ENCODE measurements at places on chromosomes 16 and 17.

GRCh38 chr17:83057793-83058265 is 21.6 kb upstream of the METRNL start:
- DNase-seq, result no peak

- no peak for DNase-seq
Observed at GRCh38 chr16:73848993-73849392, 447.6 kb upstream of the PSMD7 start.

- DNase-seq, result no peak
Observed at GRCh38 chr17:20934288-20934687, 108.5 kb downstream of the USP22 start.

DNA sequence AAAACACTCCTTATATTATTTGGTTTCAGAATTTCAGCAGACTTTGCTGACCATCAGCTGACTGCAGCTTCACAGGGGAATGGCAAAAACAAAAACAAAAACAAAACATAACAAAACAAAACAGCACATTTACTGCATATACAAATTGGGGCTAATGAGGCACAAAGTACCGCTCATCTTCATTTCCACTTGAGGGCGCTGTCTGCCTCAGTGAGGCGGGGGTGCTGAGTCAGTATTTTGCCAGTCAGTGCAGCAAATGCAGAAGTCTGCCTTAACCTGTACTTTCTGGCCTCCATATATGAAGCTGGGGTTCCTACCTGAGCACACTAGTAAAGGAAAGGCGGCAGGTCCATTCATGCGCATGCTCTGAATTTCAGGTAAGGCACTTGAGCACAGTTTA is 13.5 kb upstream of the DYNLRB2 start:
- DNase-seq, result no peak

GRCh38 chr16:4610011-4611005 is 4.4 kb downstream of the UBALD1 start:
- DNase-seq, result no peak

DNA sequence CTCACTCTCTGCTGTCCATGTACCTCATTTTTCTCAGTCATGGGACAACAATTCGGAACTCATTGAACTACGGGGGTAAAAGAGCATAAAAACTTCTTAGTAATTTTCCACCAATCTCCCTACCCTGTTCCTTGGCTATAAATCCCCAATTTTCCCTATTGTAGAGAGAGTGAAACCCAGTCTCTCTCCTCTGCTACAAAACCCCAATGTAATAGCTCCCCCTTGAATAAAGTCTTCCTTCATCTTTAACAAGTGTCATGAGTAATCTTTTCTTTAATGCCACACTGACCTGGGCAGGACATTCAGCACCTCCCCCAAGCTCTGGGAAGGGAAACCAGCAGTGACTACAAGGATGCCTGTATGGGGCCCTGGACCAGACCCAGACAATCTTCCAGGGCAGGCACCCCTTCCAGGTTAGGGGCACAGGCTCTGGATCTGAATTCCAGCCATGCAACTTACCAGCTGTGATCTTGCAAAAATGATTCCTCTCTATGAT is 10.2 kb upstream of the EIF1 start:
- DNase-seq, result no peak

DNA sequence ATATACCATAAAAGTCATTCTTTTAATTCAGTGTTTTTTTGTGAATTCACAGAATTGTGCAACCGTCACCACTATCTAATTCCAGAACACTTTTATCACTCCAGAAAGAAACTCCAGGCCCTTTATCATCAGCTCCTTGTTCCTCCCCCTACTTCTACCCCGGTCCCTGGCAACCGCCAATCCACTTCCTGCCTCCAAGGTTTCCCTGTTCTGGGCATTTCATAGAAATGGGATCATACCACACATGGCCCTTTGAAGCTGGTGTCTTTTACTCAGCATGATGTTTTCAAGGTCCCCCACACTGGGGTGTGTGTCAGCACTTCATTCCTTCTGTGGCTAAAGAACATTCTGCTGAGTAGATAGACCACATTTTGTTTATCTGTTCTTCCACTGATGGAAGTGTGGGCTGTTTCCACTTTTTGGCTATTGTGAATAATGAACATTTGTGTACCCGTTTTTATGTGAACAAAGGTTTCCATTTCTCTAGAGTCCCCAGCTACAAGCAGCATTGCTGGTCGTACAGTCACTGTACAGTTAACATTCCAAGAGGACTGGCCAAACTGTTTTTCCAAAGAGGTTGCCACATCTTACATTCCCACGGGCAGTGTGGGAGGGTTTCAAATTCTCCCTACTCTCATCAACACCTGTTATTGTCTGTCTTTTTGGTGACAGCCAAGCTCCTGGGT is 75.8 kb upstream of the ZNF469 start:
- DNase-seq, result no peak

DNA sequence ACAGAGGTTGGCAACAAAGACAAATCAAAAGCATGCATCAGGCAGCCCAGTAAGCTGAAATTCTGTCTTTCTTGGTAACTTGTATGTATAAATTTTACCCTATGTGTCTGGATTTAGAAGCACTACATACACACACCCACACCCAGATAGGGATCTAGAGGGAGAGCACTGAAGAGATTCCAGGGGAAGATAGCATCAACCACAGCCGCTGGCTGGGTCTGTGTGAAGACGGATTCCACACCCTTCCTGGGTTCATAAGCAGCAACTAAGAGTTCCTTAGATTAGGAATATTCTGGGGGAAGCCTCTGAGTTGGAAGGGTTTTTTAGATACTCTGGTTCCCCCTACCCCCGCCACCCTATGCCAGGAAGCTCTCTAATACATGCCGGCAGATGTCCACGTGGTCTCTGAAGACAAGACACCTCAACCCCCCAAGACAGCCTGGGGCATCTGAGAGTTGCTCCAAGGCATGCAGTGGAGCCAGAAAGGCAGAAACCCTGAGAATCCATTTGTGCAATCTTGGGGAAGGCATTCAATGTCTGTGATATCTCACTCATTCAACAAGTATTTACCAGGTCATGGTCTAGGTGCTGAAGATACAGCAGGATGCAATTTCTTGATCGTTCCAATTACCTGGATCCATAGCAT is 86.4 kb downstream of the NOG start:
- DNase-seq, result no peak

DNA sequence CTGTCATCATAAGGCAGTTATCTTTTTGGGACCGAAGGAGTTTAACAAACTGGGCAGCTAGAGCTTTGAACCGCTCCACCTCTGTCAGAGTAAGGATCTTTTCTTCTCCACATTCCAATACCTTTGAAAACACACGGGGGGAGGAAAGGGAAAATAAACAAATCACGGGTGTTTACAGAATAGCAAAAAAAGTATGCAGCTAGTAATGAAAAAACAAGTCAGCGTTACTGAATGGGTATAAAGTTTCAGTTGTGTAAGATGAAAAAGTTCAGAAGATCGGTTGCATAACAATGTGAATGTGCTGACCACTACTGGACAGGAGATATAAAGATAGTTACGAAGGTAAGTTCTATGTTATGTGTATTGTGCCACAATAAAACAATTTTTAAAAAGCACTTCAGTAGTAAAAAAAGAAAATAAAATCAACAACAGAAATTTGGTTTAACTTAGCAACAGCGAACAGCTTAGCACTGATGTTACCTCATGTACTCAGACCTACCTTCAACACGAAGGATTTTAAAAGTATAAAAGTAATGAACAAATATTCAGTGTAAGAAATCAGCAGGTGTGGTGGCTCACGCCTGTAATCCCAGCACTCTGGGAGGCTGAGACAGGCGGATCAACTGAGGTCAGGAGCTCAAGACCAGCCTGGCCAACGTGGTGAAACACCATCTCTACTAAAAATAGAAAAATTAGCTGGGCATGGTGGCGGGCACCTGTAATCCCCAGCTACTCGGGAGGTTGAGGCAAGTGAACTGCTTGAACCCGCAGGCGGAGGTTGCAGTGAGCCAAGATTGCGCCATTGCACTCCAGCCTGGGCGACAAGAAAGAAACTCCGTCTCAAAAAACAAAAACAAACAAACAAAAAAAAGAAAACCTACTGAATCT is 34.3 kb downstream of the MARF1 start:
- no peak for DNase-seq

DNA sequence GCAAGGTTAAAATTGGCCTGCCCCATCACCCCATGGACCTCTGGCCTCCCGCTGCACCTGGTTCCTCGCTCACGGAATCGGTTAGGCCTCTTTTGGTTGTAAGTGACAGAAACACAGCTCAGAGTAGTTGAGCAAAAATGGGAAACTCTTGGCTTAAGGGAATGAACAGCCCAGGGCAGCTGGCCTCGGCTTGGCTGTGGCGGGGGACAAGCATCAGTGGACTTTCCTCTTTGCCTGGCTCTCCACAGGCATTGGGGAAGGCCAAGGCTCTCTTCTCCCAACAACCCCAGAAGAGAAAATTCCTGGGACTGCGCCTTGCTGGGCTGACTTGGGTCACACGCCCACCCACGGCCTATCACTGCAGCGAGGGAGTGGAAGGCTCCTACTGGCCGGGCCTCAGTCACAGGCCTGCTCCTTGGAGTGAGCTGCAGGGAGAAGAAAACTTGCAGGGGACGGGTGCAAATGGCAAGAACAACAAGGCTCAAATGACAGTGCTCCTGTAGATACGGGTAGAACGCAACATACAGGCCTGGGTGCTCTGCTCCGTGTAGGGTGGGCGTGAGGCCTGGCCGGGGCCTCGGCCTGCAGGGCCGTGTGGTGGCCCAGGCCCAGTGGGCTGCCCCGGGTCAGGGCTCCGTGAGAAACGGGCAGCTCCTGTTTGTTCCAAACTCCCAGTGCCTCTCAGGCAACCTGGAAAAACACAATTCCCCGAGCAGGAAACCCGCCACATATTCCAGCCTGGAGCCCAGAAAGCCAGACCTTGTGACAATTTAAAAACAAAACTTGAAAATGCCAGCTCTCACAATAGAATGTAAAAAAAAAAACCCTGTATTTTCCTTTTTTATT is 25.0 kb upstream of the ATP2A3 start:
- no peak for DNase-seq

- no peak for DNase-seq
Observed at GRCh38 chr17:20091174-20092029, 82.2 kb downstream of the SPECC1 start.

GRCh38 chr16:15032547-15033308 is 23.1 kb downstream of the NTAN1 start:
- DNase-seq, result no peak

DNA sequence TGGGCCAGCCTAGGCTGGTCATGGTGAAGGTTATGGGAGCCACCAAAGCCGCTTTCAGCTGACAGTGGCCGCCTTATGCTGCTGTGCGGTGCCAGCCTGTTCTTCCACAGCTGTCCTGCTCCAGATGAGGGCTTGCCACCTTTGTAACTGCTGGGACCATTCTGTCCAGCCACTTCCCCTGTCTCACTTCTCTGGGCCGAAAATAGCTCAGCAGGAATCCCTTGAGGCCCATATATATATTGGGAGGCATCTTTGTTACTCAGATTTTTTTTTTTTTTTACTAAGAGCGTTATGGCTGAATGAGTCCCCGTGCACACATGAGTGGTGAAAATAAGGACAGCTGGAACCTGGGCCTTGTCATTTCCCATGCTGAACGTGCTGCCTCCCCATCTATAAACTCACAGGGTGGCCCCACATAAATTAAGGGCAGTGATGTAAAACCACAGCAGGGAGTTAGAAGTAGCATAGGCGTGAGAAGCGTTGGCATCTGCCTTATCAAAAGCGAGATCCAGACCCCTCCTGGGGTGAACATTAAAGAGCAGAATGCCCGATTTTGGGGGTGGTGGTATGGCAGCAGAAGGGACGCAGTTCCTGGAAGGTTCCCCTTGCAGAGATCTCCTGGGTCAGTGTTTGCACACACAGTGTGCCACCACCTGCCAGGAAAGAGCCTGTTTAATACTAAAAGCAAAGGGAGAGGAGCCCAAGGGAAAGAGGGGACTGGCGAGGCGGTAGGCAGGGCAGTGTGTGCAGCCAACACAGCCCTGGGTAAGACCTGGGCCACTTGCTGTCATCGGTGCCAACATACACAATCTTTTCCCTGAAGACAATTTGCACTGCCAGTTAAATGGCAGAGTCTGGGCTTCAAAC is 57.8 kb downstream of the USP43 start:
- DNase-seq, result no peak

DNA sequence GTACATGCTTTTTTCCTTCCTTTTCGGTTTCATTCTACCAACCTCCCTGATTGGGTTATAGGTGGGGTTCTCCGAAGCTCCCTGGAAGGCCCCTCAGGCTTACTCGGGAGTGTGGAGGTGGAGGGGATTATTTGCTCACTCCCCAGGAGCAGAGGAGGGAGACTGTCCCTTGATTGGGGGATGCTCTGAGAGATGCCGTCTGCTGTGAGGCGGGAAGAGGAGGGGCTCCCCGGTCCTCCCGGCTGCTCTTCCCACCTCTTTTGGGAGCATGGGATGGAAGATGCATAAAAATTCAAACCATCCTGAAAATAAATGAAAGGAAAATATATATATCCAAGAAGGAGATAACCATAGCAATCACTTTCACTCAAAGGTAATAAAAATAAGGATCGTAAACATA is 16.1 kb upstream of the RPTOR start:
- no peak for DNase-seq

GRCh38 chr16:68328860-68329390 is 18.1 kb downstream of the PRMT7 start:
- DNase-seq, result no peak

DNA sequence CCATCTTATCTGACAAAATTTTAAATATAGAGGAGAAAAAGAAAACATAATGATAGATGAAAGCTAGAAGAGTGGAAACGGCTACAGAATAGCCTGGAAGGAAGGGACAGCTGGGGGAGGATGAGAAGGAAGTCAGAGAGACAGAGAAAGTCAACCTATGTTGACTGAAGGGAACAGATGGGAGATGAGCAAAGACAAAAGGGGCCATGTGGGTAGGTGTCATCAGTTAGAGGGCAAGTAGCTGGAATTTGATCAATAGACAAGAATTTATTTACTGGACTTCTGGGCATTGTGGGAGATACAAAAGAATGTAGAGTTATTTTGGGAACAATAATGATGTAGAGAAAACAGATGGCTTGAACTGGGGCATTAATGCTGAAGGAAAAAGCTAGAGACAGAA is 194.4 kb downstream of the ANKFN1 start:
- DNase-seq, result no peak

DNA sequence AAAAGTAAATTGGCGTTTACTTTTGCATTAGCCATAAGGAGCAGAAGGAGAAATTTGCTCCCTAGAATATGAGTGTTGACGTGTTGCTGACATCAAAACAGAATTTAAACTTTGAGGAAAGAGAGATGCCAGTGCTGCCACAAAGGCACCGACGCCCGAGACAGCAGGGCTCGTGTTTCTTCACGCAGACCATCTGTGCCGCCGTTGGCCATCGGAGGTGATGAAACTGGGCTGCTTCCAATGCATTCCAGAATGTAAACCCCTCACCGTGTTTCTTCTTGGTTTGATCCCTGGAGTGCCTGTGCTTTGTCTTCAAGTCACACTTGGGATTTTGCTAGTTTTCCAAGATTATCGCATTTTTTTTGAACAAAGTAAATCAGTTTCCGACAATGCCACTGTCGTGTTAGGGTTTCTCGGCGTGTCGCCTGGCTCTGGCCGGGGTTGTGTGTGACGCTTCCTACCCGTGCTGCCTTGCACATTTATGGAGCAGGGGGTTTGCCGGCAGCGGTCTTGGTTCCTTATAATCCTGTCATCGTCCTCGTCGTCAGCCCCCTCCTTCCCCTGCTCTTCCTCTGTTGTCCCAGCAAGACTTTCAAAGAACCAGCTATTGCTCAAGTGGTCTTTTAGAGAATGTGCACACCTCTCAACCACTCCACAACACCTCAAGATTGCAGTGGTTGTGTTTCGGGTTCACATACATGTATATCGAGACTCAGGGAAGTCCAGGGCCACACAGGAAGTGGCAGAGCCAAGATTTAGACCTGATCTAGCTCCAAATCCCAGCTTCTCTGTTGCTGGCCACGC is 103.9 kb downstream of the METRNL start:
- DNase-seq, result no peak
